Activated CD8-positive, alpha-beta T cell treated with anti-CD3 and anti-CD28 coated beads for 36 hours (primary cell): ENCODE measurements at places on chromosomes 1 and 21. TPM values are rescaled to one million over a fixed set of nuclear protein-coding genes. Genes with fewer than 3 reads are reported as not detected.

The FCRL5 gene
- total RNA-seq = 0.05 TPM

The DPH2 gene
- 29.6 TPM for total RNA-seq

The FMO1 gene
- total RNA-seq = not detected

The LMX1A gene
- not detected for total RNA-seq

DNA sequence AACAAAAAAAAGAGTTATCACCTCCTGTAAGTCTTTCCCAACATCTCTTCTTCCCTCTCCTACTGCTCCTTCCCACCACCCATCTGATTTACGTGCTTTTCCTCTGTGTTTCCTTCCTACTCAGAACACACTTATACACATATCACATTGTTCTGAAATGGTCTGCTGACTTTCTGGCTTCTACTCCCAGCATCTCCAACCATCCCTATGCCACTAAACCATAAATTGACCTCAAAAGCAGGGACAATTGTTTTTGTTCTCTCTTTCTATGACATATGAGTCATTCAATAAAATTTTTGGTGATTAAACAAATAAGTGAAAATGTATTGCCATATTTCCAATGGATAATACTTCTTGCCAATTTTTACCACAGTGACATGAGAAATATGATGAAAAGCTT, 8.2 kb downstream of the GOLPH3L start:
- H3K36me3 ChIP-seq = peaks cover 10% of the 10 kb centered on the region
- no peak overlapping the region for H3K27ac ChIP-seq
- no peaks in the 10 kb centered on the region for H3K27me3 ChIP-seq
- H3K4me3 ChIP-seq = no peak overlapping the region
- no peak for DNase-seq
- H3K4me1 ChIP-seq = peaks cover 17% of the 10 kb centered on the region

DNA sequence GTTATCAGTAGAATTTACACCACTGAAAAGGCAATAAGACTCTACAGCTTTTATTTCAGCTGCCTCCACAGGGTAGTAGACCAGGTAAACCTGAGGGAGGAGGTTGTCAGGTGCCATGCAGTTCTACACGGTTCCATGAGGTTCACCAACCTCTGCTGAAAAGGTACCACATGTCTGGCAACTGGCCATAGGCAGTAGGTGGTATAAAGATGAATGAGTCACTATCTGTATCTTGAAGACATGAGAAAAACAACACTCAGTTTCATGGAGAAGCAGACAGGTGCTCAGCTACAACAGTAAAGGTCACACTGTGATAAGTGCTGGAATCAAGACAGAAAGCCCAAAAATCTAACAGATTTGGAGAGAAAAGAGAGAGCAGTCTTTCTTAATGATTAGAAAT, 145.4 kb downstream of the PTGER3 start:
- DNase-seq = peak; percentile 23
- no peak overlapping the region for H3K27ac ChIP-seq
- no peak overlapping the region for H3K4me3 ChIP-seq
- no peaks in the 10 kb centered on the region for H3K36me3 ChIP-seq
- H3K4me1 ChIP-seq = no peaks in the 10 kb centered on the region

- H3K27me3 ChIP-seq = peaks cover 55% of the 10 kb centered on the region
- H3K4me3 ChIP-seq = peak overlapping the region; percentile 29
- H3K27ac ChIP-seq = no peak overlapping the region
- H3K36me3 ChIP-seq = no peaks in the 10 kb centered on the region
- DNase-seq = no peak
Observed at GRCh38 chr1:227316456-227316855, 1.8 kb downstream of the CDC42BPA start.

- peaks cover 11% of the 10 kb centered on the region for H3K4me1 ChIP-seq
- no peak for DNase-seq
- H3K27ac ChIP-seq = no peak overlapping the region
- peaks cover 2% of the 10 kb centered on the region for H3K27me3 ChIP-seq
- no peak overlapping the region for H3K4me3 ChIP-seq
Observed at GRCh38 chr1:11377001-11377583, 101.9 kb upstream of the DISP3 start.

- no peak overlapping the region for H3K27ac ChIP-seq
- H3K36me3 ChIP-seq = no peaks in the 10 kb centered on the region
- no peak for DNase-seq
- H3K27me3 ChIP-seq = peaks cover 21% of the 10 kb centered on the region
- H3K4me3 ChIP-seq = no peak overlapping the region
- H3K4me1 ChIP-seq = peaks cover 1% of the 10 kb centered on the region
Observed at GRCh38 chr1:94106716-94107115, 14.2 kb downstream of the ABCA4 start.
